GM23338 (cell line): ENCODE measurements at places on chromosomes 12 and 14. TPM values are rescaled to one million over a fixed set of nuclear protein-coding genes. Genes with fewer than 3 reads are reported as not detected.

Gene ESRRB
- 0.52 and 1.0 TPM in 2 replicates for total RNA-seq

Gene SIX1
- 0.35 and 0.78 TPM in 2 replicates for total RNA-seq

- no peak for DNase-seq
These were observed 834.7 kb downstream of the DIO2 start for GRCh38 chr14:79376557-79376956.

DNA sequence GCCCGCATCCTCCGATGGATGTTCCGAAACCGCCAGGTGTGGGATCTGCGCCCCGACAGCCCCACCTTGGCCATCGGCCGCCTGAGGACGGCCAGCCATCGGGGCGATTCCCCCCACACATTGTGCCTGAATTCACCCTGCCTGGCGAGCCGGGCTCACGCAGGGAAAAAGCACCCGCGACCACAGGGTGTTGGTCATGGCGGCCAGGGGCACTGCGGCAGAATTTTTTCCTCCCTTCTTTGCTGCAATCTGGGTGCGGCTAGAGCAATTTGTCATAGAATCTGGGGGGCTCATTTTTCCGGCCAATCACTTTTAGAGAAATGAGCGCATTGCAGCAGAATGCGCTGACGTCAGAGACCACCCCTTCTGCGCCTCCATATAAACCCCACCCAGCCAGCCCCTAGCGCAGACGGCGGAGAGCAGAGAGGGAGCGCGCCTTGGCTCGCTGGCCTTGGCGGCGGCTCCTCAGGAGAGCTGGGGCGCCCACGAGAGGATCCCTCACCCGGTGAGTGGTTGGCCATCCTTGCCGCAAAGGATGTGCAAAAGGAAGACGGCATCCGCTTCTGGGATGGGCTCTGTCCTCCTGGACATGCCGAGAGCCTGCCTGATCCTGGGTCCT, at the start of gene MEG3:
Gene MEG3 (plus strand): TSS at position 406 of the 619 bp plus-strand sequence.
- DNase-seq: no peak

DNA sequence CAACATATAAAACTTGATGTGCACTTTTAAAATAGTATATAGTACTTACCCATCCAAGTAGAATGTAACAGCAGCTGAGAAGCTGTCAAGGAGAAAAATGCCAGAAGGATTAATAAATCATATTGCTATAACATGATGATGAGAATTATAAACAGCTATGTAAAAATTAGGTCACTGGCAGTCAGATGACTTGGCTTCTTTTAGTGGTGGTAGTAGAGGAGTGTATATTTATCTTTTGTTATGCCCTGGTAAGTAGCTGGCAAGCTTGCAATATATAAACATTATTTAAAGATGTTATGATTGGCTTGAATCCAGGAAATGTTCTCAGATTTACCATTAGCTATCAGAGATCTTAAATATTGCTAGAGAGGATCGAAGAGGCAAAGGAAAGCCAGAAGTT, 471.0 kb upstream of the MGAT4C start:
- no peak for DNase-seq

- DNase-seq: no peak
These were observed 9.4 kb downstream of the PTGR2 start for GRCh38 chr14:73861073-73861472.

GRCh38 chr12:128857133-128857763, 4.0 kb downstream of the GLT1D1 start:
- no peak for DNase-seq
